ENCODE measurements at places on chromosomes 11 and 22.

DNA sequence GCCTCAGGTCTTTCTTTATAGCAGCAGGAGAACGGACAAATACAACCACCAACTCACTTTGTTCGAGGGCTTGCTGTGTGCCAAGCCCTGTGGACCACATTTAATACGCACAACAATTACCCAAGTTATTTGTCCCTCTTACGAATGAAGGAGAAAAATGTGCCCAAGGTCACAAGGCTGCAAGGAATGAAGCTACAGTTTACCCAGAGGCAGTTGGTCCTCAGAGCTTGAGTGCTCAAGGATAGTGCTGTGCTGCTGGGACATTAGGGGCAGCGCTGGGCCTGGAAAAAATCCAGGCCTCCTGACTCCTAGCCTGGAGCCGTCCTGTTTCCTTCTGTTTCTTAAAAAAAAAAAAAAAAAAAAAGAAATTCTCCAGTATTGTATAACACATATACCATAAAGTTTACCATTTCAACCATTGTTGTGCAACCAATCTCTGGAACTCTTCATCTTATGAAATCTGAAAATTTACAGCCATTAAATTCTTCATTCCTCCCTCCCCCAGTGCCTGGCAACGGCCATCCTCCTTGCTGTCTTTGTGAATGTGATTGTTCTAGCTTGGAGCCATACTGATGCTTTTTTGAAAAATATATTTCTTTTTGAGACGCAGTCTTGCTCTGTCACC lies 1.0 kb upstream of the C11orf86 start:
- DNase-seq = no peak

- no peak for DNase-seq
Observed at GRCh38 chr11:31822175-31822926, 11.2 kb upstream of the PAX6 start.

DNA sequence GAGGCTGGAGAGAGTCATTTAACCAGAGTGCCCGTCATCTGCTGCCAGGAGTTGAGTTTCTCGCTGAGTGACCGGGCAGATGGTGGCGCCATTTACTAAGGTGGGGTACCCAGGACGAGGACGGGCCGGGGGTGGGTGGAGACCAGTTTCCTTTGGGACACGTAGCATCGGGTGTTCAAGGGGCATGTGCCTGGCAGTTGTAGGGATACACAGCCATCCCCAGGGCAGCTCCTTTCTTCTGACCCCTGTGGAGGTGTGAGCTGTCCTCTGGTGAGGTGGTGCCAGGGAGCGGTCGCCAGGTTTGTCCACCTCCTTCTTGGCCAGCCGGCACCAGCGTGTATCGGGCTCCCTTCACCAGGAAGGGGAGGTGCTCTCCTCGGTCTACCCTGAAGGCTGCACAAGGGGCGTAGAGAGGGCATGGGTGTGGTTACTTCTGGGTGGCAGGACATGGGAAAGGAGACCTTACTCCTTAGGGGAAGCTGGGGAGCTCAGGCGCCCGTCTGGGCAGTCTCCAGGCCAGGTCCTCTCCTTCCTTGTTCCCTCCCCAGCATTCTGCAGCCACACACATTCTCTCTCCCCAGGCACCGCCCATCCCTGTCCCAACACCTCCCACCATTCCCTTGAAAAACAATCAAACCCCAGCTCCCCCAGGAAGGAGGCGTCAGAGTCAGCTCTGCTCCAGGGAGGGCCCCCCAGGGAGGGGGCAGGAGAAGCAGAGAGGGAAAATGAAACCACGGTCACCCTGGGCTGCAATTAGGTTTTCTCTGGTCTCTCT lies 10.3 kb upstream of the MB start:
- DNase-seq = peak; percentile 51

DNA sequence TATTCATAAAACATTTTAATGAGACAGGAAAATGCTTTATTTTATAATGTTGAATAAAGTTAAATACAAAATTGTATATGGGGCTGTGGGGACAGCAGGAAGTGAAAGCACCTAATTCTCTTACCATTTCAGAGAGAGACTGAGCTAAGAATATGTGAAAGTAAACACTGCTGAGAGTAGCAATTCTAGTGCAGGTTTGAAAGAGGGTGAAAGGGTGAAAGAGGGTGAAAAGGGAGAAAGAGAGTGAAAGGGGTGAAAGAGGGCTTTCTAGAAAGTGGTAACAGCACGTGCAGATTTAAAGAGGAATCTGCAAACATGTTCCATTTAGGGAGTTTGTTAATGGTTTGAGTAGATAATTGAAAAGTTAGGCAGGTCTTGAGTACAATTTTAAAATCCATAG lies 652.0 kb upstream of the CCDC90B start:
- DNase-seq = no peak

DNA sequence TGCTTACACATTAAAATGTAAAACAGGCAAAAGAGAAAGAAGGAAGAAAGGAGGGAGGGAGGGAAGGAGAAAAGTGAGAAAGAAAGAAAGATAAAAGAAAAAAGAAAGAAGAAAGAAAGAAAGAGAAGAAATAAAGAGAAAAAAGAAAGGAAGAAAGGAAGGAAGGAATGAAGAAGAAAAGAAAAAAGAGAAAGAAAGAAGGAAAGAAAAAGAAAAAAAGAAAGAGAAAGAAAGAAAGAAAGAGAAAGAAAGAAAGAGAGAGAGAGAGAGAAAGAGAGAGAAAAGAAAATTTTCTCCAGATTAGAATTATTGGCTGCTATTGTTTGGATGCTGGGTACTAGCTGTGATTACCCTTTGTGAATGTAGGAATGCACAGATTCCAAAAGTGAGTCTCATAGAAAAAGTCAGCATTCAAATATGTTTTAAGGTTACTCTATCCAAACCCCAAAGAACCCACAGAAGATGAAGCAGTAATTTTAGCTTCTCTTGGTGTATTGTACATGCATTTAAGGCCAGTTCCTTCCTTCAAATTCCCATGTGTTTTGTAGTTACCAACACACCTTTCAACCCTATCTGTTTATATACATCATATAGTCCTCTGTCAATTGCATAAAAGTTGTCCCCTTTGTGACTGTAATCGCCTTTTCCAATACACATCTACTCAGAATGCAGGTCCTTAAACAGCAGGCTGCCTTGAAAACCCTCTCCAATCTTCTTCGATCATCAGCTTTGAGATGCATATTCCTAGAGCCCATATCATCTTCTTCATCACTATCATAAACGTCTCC lies 789 bp upstream of the FAM111A start:
- DNase-seq = no peak

Measured in CD4-positive, alpha-beta T cell treated with Interleukin-4 for 1 hour (primary cell).